ENCODE measurements at places on chromosomes 5 and 9.

GRCh38 chr5:153352685-153353219 lies 137.7 kb upstream of the GRIA1 start:
- DNase-seq = peak; percentile 69

- DNase-seq = no peak
These were observed 3.3 kb downstream of the RNF20 start for GRCh38 chr9:101536938-101537337.

DNA sequence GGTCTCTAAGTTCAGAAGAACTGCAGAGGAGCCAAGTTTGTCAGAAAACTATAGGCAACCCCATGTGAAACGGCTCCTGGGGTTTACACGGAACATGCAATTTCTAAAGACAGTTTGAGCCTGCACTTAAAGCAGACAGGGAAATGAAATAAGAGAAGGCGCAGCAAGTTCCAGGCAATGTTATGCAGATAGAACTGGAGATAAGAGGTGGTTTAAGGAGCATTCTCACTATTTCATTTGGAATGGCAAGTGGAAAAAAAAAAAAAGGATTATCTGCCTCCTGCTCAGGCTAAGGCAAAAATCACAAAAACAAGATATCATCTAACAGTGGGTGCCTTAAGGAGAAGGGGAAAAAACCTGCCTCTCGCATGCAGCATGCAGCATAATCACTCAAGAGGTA lies 2252.4 kb downstream of the MAT2B start:
- DNase-seq = no peak

GRCh38 chr9:76136986-76137385 lies 246.5 kb downstream of the PCSK5 start:
- DNase-seq = no peak

GRCh38 chr5:135438636-135439221 lies 8.4 kb downstream of the DCANP1 start:
- DNase-seq = no peak

DNA sequence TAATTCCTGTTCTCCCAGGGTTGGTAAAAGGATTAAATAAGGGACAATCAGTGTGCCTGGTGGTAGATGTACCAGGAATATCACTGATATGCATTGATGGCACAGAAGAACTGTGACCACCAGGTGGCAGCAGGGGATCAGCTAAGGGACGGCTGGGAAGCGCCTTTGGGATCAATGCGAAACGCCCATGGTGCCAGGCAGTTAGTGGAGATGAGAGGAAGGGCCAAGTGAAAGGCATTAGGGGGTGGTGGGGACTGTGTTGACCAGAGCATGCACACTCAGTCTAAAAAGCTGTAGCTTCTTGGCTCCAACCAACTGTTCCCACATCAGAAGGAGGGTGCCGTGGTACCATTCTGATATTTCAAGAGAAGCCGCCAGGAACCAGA lies 55.6 kb downstream of the ARHGEF37 start:
- peak; percentile 27 for DNase-seq

GRCh38 chr5:124823380-124823779 lies 76.9 kb upstream of the ZNF608 start:
- no peak for DNase-seq

DNA sequence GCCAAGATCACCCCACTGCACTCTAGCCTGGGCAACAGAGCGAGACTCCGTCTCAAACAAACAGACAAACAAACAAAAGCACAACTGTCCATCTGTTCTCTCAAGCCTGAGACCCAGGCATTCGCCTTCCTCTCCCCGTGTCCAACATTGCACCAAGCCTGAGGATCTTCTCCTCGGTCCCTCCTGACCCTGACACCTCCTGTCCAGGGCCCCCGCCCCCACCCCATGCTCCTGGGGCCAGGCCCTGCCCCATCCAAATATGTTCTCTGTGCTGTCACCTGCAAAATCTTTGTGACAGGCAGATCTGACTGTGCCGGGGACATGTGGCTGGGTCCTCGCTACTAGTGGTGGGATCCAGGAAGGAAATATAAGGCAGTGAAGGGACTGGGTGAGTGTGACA lies 33.4 kb upstream of the UNC5A start:
- no peak for DNase-seq

- DNase-seq = no peak
These were observed 3.6 kb upstream of the RGS7BP start for GRCh38 chr5:64502196-64502595.

All from MM.1S (cell line).